ENCODE measurements at places on chromosomes 5 and 9. TPM values are rescaled to one million over a fixed set of nuclear protein-coding genes. Genes with fewer than 3 reads are reported as not detected.

OR1J2 gene
- not detected for polyA plus RNA-seq

FCN2 gene
- polyA plus RNA-seq, result 0.72 TPM

EIF4E1B gene
- polyA plus RNA-seq, result not detected

TAS2R1 gene
- not detected for polyA plus RNA-seq

PCAT7 gene
- 0.05 TPM for polyA plus RNA-seq

PHF24 gene
- 0.07 TPM for polyA plus RNA-seq

PHYKPL gene
- polyA plus RNA-seq, result 35.3 TPM

NR2F1 gene
- 29.0 TPM for polyA plus RNA-seq

ERP44 gene
- 16.5 TPM for polyA plus RNA-seq

PCDHA1 gene
- polyA plus RNA-seq, result not detected

CLTA gene
- polyA plus RNA-seq, result 69.5 TPM

CYLC2 gene
- polyA plus RNA-seq, result not detected

PCDHGB7 gene
- polyA plus RNA-seq, result 3.5 TPM

IL13 gene
- polyA plus RNA-seq, result not detected

GFRA3 gene
- 2.5 TPM for polyA plus RNA-seq

ADAMTSL2 gene
- polyA plus RNA-seq, result 37.3 TPM

PLAC8L1 gene
- 0.23 TPM for polyA plus RNA-seq

IFNA21 gene
- not detected for polyA plus RNA-seq

DDX4 gene
- polyA plus RNA-seq, result not detected

ASS1 gene
- 77.8 TPM for polyA plus RNA-seq

CREB3 gene
- 29.6 TPM for polyA plus RNA-seq

CARTPT gene
- polyA plus RNA-seq, result 0.29 TPM

BAAT gene
- 0.11 TPM for polyA plus RNA-seq

IER5L gene
- 10.4 TPM for polyA plus RNA-seq

MUSK gene
- 0.86 TPM for polyA plus RNA-seq

PROP1 gene
- not detected for polyA plus RNA-seq

MEIKIN gene
- 0.20 TPM for polyA plus RNA-seq

NDFIP1 gene
- polyA plus RNA-seq, result 51.6 TPM

PROB1 gene
- polyA plus RNA-seq, result 22.2 TPM

GCNT4 gene
- 0.27 TPM for polyA plus RNA-seq

ZFAND5 gene
- 185 TPM for polyA plus RNA-seq

BTNL8 gene
- 0.16 TPM for polyA plus RNA-seq

ARRDC3 gene
- polyA plus RNA-seq, result 8.2 TPM

CCNJL gene
- polyA plus RNA-seq, result 4.1 TPM

GLIPR2 gene
- 8.8 TPM for polyA plus RNA-seq

PTPN3 gene
- polyA plus RNA-seq, result 2.8 TPM

SLC6A19 gene
- polyA plus RNA-seq, result not detected

SMIM33 gene
- not detected for polyA plus RNA-seq

FAM221B gene
- polyA plus RNA-seq, result not detected

WNT8A gene
- polyA plus RNA-seq, result not detected

PFN3 gene
- not detected for polyA plus RNA-seq

ADGRD2 gene
- polyA plus RNA-seq, result 0.05 TPM

IFNK gene
- polyA plus RNA-seq, result not detected

NR2F1-AS1 gene
- polyA plus RNA-seq, result 10.3 TPM

SLC34A3 gene
- polyA plus RNA-seq, result not detected

LECT2 gene
- polyA plus RNA-seq, result not detected

SMARCA2 gene
- polyA plus RNA-seq, result 49.3 TPM

AK3 gene
- polyA plus RNA-seq, result 91.3 TPM

ANKRD55 gene
- 0.09 TPM for polyA plus RNA-seq

GMCL2 gene
- not detected for polyA plus RNA-seq

C5orf52 gene
- not detected for polyA plus RNA-seq

RNF183 gene
- polyA plus RNA-seq, result not detected

PPP2R2B gene
- polyA plus RNA-seq, result 3.3 TPM

KIAA0825 gene
- 0.43 TPM for polyA plus RNA-seq

TMEM232 gene
- 0.63 TPM for polyA plus RNA-seq

PCDHA10 gene
- polyA plus RNA-seq, result 0.02 TPM

All from right cardiac atrium (tissue), 5 donors.